ENCODE measurements at places on chromosomes 6 and 20. TPM values are rescaled to one million over a fixed set of nuclear protein-coding genes. Genes with fewer than 3 reads are reported as not detected.

The PLN gene
- total RNA-seq = 0.13 TPM

The CLPSL1 gene
- not detected for total RNA-seq

The WFDC12 gene
- not detected for total RNA-seq

The ARG1 gene
- total RNA-seq = not detected

The SLC29A1 gene
- 145 TPM for total RNA-seq

The UBE2J1 gene
- 26.9 TPM for total RNA-seq

The GPR6 gene
- total RNA-seq = not detected

The SEL1L2 gene
- not detected for total RNA-seq

The RTF2 gene
- total RNA-seq = 43.7 TPM

The LPA gene
- total RNA-seq = not detected

The CLPSL2 gene
- not detected for total RNA-seq

The VNN1 gene
- total RNA-seq = not detected

The BMP5 gene
- 0.16 TPM for total RNA-seq

The DCDC2 gene
- total RNA-seq = 93.4 TPM

The TRIM38 gene
- total RNA-seq = 2.4 TPM

The SUMO4 gene
- total RNA-seq = not detected

The NRSN1 gene
- not detected for total RNA-seq

The GSTA1 gene
- total RNA-seq = not detected

The BANF2 gene
- not detected for total RNA-seq

The CFAP206 gene
- 2.2 TPM for total RNA-seq

The BPI gene
- total RNA-seq = 0.33 TPM

The ARFGEF3 gene
- 3.9 TPM for total RNA-seq

The MTG2 gene
- 22.6 TPM for total RNA-seq

The CST1 gene
- 0.25 TPM for total RNA-seq

The SH3BGRL2 gene
- total RNA-seq = 6.7 TPM

The NKAPL gene
- total RNA-seq = 0.16 TPM

The HLA-F gene
- total RNA-seq = not detected

The GJA10 gene
- total RNA-seq = not detected

The SLC13A3 gene
- 2.4 TPM for total RNA-seq

The EDN1 gene
- total RNA-seq = 30.0 TPM

The SLC35D3 gene
- total RNA-seq = not detected

The NPEPL1 gene
- 22.0 TPM for total RNA-seq

The C6orf132 gene
- 22.6 TPM for total RNA-seq

The RNF182 gene
- total RNA-seq = 3.7 TPM

The TNFRSF6B gene
- total RNA-seq = 127 TPM

The MBOAT1 gene
- 3.8 TPM for total RNA-seq

The ADAM33 gene
- 0.33 TPM for total RNA-seq

The C6orf15 gene
- total RNA-seq = 0.13 TPM

The BPIFA1 gene
- not detected for total RNA-seq

The FAXC gene
- total RNA-seq = 3.7 TPM

The APOBEC2 gene
- not detected for total RNA-seq

The DEFB115 gene
- not detected for total RNA-seq

The PRSS16 gene
- total RNA-seq = 2.0 TPM

The PNLDC1 gene
- total RNA-seq = not detected

All from mesangial cell (primary cell).